CD4-positive, alpha-beta T cell treated with Interferon gamma for 1 hour (primary cell): ENCODE measurements at places on chromosomes 5 and 9.

DNA sequence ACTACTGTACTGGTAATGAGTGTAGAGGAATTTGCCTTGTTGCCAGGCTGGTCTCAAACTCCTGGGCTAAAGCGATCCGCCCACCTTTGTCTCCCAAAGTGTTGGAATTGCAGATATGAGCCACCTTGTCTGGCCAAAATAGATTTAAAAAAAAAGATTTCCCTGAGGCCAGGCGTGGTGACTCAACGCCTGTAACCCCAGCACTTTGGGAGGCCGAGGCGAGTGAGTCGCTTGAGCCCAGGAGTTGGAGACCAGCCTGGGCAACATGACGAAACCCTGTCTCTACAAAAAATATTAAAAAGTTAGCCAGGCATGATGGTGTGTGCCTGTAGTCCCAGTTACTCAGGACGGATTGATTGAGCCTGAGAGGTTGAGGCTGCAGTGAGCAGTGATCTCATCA, 62.5 kb downstream of the IPO11 start:
- DNase-seq: no peak

GRCh38 chr9:99039505-99040182, 65.3 kb upstream of the TGFBR1 start:
- DNase-seq: peak; percentile 9

DNA sequence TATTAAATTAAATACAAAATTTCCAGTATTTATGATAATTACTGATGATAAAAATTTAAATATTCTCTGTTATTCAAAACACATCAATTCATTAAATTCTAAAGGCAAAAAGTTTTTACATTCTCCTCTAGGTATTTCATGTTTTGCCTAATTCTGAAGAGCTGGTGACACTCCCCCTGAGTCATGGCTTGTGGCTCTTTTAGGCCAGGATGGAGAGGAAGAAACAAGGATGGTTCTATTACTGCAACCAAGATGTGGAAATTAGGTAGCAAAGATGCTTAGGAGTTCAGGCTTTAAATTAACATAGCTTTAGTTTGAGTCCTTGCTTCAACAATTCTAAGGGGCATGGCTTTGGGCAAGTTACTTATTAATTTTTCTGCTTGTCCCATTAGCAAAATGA, 1295.8 kb downstream of the EFNA5 start:
- no peak for DNase-seq

DNA sequence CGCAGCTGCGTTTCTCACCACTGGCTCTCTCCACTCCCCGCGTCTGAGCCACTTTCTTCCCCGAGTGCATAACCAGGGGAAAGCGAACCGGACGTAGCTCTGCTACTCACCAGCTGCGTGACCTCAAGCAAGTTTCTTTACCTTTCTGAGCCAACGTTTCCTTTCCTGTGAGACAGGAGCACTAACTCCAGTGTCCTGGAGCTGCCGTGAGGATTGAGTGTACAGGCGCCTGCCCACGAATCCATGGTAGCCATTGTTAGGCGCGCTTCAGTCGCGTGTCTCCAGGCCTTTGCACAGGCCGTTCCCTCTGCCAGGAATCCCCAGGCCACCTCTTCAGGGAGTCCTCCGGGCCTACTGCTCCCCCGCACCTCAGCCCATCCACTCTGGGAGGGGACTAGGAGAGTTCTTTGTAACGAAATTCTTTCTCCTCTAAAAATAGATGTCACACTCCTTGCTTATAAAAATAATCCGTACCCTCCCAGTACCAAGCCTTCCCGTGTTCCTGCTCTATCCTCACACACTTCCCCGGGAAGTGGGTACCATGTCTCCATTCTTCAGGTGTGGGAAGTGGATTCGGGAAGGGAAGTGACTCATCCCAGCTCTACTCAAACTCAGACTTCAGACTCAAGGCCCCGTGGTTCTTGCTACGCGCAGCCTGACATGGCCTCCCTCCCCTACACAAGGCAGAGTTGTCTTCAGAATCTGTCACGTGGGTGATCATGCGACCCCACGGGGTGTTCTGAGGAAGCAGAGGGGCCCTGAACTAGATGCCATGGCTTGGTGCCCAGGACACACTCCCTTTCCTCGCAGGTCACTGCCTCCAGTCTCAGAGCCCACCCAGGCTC, 16.1 kb upstream of the CRB2 start:
- no peak for DNase-seq

GRCh38 chr9:83069651-83070050, 6.7 kb upstream of the RASEF start:
- no peak for DNase-seq

DNA sequence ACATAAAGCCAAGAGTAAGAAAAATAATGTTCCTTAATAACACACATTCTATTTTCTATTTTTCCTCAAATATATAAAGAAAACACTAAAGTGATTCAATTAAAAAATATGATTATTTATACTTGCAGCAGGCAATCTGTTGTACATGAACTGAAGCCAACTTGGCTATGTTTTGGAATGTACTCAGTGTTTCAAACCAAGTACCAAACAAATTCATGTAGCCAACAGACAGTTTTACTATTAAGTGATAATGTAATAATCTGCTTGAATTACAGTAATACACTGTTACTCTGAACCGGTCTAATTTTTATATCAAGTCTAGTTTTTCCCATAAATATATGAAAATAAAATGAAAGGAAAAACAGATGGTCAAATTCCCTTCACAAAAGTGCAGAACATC, 58.0 kb downstream of the CEP120 start:
- no peak for DNase-seq

DNA sequence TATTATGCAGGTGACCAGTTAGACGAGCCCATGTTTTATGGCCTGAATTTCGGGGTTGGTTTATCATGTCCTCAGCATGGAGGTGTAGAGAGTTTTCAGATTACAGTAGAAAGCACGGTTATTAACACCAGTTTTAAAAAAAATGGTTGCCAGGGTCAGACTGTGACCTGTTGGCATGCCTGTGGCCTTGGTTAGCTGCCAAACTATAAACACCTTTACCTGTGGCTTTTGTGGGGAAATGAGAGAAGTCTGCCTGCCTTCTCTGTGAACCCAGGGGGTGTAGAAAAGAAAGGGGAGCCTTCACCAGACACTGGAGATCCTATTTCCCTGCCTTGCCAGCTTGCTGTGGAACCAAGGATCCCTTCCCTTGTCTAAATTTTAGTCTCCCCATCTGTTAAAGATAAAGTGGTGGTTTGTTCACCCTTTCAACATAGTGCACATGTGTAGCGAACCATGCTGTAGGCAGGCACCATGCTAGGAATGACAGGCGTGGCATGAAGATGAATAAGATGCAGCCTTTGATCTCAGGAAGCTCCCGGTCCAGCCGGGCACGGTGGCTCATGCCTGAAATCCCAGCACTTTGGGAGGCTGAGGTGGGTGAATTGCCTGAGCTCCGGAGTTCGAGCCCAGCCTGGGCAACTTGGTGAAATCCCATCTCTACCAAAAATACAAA, 6.1 kb upstream of the PHF19 start:
- DNase-seq: no peak

DNA sequence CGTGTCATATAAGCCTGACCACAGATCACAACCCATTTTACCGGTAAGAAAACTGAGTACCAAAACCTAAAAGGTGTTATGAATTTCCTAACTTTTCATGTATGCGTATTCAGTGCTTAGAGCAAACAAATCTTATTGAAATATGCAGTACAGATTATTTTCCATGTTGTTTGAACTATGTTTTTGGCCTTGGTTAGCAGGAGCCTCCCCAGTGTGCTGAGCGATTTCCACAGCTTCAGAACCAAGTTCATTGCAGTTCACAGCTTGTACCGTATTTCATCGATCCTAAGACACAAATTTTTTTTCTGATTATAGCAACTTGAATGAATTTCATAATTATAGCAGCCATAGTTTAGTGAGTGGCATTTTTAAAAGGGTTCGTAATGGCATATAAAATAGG, 13.7 kb downstream of the ADAMTSL1 start:
- no peak for DNase-seq

DNA sequence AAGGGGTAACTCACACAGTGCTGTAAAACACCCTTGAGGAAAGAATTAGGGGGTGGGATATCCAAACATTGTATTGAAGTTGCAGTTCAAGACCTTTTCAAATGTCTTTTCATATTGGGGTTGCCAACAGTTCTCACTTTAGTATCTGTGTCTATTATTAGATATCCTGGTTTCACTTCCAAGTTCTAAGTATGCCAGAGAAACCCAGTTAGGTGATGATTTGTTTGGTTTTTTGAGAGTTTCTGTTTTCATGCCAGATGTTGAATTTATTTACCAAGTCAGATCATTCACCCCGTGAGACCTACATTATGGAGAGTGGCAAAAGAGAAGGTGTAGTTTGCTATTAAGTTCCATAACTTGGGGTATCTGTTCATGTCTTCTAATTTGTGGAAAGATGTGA, 64.5 kb downstream of the C9orf152 start:
- no peak for DNase-seq

- DNase-seq: no peak
Observed at GRCh38 chr5:148998174-148998797, 64.6 kb downstream of the SH3TC2 start.

DNA sequence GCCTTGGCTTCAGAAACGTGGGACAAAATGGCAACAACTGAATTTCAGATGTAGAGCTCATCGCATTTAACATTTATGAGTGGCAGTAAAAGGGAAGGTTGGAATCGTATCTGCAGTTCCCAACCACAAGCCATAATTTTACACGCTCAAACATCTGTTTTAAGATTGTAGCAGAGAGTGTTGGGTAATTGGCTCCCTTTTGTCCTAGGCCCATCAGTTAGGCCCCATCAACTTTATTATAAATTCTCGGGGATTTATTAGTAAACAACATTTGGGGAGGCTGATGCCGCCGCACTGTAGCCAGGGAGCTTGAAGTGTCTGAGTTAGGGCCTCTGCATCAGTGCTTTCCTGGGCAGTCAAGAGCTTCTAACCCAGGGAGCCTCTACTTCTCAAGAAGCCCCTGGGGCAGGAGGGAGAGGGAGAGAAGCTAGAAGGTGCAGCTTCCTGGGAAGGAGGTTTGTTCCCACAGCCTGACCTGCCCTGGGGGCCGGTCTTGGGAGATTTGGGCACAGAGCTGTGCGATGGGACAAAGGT, 66.2 kb downstream of the HSPA4 start:
- DNase-seq: no peak

DNA sequence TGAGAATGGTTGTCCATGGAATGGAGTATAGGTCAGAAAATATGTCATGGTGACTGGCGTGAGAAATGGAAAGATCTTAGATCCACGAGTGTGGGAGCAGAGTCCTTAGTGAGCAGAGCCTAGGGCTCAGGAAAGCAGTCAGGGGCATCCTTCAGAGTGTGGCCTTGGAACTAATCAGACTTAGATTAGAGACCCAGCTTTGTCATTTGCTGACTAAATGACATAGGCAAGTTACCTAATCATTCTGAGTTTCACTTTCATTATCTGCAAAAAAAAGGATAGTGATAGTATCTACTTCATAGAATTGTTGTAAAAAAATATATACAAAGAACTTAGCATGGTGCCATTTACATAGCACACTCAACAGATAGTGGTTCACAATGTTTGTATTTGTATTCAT, 24.3 kb upstream of the SLIT3 start:
- no peak for DNase-seq

DNA sequence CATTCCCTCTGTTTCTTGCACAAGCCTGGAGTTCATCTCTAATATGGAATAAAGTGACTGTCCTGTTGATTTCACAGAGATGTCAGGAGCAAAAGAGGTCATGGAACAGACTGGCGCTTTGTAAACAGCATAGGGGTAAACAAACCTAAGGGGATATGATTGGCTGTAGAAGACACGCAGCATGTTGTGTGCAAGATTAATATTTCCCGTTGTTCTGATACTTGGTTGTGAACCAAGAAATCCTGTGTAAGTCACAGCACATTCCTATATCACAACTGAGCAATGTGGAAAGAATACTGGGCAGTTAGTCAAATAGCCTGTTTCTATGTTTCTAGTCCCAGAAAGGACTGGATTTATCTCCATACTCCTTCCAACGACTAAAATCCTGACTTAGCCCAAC, 3.2 kb downstream of the ADAMTS12 start:
- no peak for DNase-seq

- no peak for DNase-seq
Observed at GRCh38 chr5:139186261-139186660, 11.9 kb downstream of the SIL1 start.

- DNase-seq: no peak
Observed at GRCh38 chr5:152607401-152608160, 202.5 kb upstream of the NMUR2 start.

GRCh38 chr5:139686706-139687441, 38.7 kb downstream of the CXXC5 start:
- no peak for DNase-seq

DNA sequence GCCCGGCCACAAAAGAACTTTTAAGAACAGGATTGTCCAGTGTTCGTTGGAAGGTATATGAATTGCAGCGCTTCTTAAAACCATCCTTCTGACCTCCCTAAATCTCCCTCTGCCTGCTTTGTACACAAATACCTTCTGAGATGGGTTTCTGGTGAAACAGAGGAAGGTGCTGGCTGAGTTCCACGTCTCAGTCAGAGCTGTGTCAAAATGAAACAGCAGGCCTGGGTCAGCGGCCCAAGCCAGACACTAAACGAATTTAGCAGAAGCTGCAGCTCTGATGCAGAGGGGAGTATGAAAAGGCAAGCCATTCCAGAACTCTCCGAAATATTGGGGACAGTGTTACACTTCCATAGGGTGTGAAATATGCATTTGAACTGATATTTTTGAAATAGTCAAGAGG, 37.8 kb upstream of the CRB2 start:
- DNase-seq: no peak

DNA sequence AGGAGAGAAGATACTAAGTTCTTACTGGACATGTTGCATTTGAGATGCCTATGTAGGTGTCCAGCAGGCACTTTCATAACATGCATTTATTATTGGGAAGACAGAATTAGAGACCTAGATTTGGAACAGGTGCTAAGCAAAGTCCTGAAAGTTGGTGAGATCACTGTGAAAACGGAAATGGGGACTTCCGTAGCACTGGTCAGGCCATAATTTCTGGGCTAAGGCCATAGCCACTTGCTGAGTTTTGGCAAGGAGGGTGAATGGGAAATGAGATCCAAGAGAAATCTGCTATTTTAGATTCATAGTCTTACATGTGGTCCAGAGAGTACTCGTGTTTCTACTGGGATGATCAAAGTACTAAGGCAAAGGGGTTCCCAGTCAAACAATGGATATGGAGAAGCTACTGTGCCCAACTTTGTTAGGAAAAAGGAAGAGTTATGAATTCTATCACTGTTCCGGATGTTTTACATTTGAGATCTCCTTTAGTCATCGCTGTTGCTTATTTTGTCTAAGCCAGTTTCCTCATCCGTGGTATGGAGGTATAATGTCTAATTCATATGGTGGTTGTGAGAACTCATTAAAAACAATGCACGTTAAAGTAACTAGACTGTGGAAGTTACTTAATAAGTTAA, 33.4 kb downstream of the TEK start:
- no peak for DNase-seq

GRCh38 chr5:57937025-57937424, 454.4 kb upstream of the ACTBL2 start:
- no peak for DNase-seq

DNA sequence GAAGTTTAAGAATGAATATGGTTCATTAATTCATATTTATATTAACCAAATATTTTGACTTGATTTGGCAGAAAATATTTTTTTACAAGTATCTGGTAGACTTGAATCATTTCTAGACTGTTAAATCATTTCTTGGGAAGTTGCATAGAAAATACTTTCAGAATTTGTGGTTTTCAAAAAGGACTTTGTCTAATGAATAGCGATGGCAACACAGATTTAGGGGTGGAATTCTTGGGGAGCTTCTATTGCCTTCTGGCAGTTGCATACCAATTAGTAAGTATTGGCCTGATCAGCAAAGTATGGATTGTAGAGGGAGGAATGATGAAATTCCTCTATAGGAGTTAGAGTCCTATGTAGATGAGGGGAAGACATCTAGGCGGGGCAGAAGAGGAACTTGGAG, 68.6 kb upstream of the CKMT2 start:
- DNase-seq: no peak
